Hypothalamus (tissue), 51 donors: ENCODE measurements at places on chromosomes 13 and 19.

- no peak for DNase-seq
These were observed 503.1 kb downstream of the FOXO1 start for GRCh38 chr13:40163066-40164000.

- DNase-seq: no peak
These were observed 75.9 kb upstream of the DOCK9 start for GRCh38 chr13:99053636-99054233.

DNA sequence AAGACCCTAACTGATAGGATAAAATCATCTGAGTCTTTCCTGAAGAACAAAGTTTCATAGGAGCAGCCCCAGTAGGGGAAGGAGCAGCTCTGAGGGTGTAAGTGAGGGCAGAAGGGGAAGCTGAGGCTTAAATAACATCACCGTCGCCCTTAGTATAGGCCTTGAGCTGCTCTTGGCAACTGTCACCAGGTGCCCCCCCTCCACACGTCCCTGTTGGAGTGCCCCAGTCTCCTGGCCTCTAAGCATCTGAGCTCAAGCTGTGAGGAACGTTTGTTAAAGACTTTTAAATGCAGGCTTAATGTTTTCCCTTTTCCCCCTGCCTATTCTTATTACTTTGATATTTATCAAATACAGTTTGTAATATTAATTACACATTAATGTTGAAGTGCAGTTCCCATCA is 170.6 kb downstream of the ZIC5 start:
- DNase-seq: no peak

- DNase-seq: no peak
These were observed 143.2 kb upstream of the ZNF536 start for GRCh38 chr19:30228835-30229524.

DNA sequence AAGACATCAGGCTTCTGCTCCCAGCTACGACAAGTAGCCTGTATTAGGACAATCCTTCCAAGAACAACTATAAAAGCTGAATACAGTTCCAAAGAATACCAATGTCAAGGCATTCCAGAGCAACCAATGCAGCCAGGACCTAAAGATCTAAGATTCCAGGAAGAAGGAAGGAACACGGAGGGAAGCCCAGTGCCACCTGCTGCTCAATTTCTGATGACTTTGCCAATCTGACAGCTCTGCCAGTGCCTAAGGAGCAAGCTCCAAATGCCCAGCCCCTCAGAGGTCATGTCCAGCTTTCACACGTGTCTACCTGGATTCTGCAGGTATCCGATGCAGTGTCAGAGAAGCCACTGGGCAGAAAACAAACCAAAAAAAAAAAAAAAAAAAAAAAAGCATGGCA is 164.4 kb downstream of the IRS2 start:
- DNase-seq: no peak

GRCh38 chr13:21670883-21671619 is at the start of gene FGF9:
FGF9 (plus strand) TSS chr13:21671073; CDS start chr13:21671913, 840 bp downstream.
- DNase-seq: peak; percentile 50

- DNase-seq: no peak
These were observed 147.2 kb downstream of the MIPEP start for GRCh38 chr13:23741879-23742510.

- no peak for DNase-seq
These were observed 14.3 kb upstream of the MCF2L start for GRCh38 chr13:112954488-112955270.

DNA sequence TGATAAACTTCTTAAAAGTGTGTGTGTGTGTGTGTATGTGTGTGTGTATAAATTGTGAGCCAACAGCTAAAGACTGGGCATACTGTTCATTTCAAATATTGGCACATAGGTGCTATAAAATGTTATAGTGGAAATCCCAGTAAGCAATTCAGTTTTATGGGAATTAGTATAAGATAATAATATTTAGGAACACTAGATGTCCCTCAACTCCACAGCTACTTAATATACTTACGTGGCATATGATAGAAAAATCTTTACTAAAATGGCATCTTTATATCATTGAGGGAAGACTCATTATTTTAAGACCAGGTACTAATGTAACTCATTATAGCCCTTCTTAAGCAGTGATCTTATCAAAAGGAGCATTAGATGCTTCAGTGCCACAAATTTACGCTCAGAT is 266.2 kb downstream of the MAB21L1 start:
- DNase-seq: no peak

DNA sequence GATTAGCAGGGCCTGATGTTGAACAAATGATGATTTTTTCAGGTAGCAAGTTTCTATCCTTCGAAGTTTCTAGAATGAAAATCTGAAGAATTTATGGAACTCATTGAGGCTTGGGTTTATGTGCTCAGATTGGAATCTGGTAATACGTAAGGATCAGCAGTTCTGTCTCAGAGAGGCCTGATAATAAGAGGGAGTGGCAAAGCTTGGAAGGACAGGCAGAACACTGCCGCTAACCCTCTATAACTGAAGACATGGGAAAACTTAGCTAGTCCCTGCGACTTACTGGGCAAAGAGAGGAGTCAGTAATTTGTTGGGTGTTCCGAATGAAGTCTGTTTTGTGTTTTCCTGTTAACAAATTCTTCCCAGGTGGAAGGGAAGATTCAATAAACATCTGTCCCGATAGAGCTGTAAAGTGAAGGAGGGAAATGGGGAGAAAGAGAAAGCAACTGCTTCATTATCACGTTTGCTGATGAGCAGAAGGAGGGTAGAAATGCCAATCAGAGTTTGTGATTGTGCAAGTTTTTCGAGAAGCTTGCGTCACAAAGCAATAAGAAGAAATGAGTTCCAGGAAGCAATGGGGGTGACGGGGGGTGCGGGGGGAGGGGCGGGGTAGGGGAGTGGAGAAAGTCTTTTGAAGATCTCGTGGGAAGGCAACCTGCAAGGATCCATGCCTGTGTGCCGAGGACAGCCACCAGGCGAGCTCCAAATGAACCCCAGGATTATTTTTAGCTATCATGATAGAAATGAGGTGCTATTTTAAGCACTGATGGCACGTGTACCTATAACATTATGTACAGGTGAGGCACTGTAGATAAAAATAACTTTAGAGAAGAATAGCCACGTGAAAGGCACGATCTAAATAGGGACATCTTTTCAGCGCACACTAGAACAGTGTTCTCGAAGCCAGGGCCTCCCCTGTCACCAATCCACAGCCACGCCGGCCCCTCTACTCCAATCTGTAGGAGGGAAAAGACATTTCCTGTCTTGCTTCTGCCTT is 224.1 kb downstream of the FGF9 start:
- no peak for DNase-seq

DNA sequence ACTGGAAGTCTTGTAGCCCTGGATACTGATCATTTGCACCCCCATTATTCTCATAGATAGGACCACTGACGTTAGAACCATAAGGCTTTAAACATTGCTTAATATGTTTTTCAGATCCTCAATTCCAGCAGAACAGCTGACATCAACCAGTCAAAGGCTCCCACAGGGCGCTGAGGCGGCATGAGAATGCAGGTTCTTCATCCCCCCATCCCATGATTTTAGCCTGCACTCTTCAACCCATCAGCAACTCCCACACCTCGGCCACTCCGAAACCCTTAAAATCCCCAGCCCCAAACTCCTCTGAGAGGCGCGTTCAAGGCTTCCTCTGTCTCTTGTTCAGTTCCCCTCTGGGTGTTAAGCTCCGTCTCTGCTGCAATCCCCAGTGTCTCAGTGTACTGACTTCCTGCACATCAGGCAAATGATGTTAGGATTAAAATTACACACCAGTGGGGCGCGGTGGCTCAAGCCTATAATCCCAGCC is 24.3 kb upstream of the LAMP1 start:
- no peak for DNase-seq

DNA sequence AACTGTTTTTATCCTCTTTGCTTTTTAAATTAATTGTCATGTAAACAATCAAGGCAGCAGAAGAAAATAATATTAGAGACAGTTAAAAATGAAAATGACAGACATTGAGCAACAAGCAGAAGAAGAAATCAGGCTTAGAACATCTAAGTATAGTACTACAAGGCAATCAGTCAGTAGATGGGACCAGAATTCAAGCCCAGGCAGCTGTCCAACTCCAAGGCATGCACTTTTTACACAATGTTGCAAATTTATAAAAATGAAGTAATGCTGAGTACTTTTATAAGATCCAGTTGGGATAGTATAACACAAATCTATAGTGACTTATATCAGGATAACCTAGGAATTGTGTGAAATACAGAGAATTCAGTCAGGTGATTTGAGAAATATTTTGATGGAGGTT is 2815.8 kb downstream of the PCDH9 start:
- no peak for DNase-seq

GRCh38 chr13:64709079-64709478 is 2521.1 kb downstream of the PCDH9 start:
- DNase-seq: no peak

- no peak for DNase-seq
These were observed 26.1 kb upstream of the EID2 start for GRCh38 chr19:39566064-39566463.

GRCh38 chr13:114069376-114070097 is 62.9 kb downstream of the RASA3 start:
- no peak for DNase-seq
